ENCODE measurements at places on chromosomes 4 and X. TPM values are rescaled to one million over a fixed set of nuclear protein-coding genes. Genes with fewer than 3 reads are reported as not detected.

NR0B1 gene
- total RNA-seq = 20.9 TPM

SLC4A4 gene
- total RNA-seq = 2.4 TPM

FGG gene
- 5.5 TPM for total RNA-seq

RAB33A gene
- total RNA-seq = 0.20 TPM

ALB gene
- not detected for total RNA-seq

IL2RG gene
- total RNA-seq = not detected

HMGB3 gene
- 131 TPM for total RNA-seq

RAB39B gene
- total RNA-seq = 1.2 TPM

SMARCA1 gene
- 41.1 TPM for total RNA-seq

C1QTNF7 gene
- total RNA-seq = not detected

CT45A1 gene
- total RNA-seq = not detected

SASH3 gene
- total RNA-seq = not detected

STARD8 gene
- 1.9 TPM for total RNA-seq

PLP1 gene
- total RNA-seq = not detected

DNAAF6 gene
- not detected for total RNA-seq

IRAK1 gene
- 198 TPM for total RNA-seq

LRIT3 gene
- 0.02 TPM for total RNA-seq

NKX6-1 gene
- 0.58 TPM for total RNA-seq

CSAG3 gene
- not detected for total RNA-seq

CASP3 gene
- 21.2 TPM for total RNA-seq

USP26 gene
- not detected for total RNA-seq

IDS gene
- 114 TPM for total RNA-seq

NAT8L gene
- total RNA-seq = 9.8 TPM

PAGE4 gene
- total RNA-seq = not detected

FDCSP gene
- not detected for total RNA-seq

STS gene
- 1.9 TPM for total RNA-seq

All from A549 treated with CORT108297 at 1 μM for 4 hours (cell line).